Spleen (tissue), 13 donors: ENCODE measurements at places on chromosomes 2 and 18.

GRCh38 chr18:36817039-36817438 is 11.8 kb downstream of the TPGS2 start:
- DNase-seq: no peak

DNA sequence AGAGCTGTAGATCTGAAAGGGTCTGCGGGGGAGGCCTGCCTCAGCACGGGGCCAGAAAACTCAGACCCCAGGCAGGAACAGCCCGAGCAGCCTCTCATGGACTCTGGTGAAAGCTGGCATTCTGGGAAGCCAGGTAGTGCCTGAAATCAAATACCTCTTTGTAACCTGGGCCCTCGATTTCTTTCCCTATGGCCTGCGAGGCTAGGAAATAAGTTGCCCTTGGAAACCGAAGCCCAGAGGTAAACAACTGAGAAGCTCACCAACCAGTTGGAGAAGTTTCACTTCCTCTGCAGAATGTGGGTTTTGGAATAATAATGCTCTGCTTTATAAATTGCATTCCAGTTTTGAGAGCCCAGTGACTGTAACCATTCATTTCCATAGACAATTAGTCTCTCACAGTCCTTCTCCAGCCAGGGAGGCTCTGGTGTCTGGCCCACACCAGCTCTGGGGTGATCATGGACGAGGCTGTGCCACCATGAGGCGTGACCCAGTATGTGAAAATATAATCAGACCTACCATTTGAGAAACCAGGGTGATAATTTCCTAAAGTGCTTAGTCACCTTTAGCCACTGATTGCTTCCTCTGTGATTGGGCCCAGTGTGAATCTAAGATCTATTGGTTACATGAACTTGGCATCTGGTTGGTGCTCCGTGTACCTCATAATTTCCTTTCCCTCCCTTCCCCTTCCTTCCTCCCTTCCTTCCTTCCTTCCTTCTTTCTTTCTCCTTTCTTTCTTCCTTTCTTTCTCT is 133.1 kb upstream of the PELI1 start:
- no peak for DNase-seq

GRCh38 chr2:173148520-173148919 is 72.9 kb downstream of the MAP3K20 start:
- no peak for DNase-seq

GRCh38 chr2:120481446-120482194 is 135.7 kb downstream of the INHBB start:
- DNase-seq: peak; percentile 61

DNA sequence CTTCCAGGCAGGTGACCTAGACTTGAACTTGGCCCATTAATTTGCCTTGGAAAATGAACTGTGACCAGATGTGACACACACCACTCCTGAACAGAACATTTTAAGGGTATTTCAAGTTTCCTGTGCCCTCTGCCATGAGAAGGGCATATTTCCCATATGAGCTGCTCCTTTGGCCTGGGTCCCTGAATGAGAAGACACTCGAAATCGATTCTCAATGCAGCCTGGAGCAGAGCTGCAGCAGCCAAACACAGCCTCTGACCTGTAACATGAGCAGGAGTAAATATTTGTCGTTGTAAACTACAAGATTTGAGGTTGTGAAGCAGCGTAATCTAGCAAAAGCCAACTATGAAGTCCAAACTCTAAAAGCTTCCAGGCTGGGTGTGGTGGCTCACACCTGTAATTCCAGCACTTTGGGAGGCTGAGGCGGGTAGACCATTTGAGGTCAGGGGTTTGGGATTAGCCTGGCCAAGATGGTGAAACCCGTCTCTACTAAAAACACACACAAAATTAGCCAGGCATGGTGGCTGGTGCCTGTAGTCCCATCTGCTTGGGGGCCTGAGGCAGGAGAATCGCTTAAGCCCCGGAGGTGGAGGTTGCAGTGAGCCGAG is 30.1 kb upstream of the SOS1 start:
- DNase-seq: no peak

GRCh38 chr2:12081481-12082210 is 335.2 kb downstream of the LPIN1 start:
- no peak for DNase-seq

GRCh38 chr2:145380436-145381017 is 860.6 kb upstream of the ZEB2 start:
- DNase-seq: no peak
